Hematopoietic multipotent progenitor cell treated with erythropoietin and hydrocortisone succinate and interleukin-3 and kit ligand, for 6 days (in vitro differentiated cells): ENCODE measurements at places on chromosomes 16 and 17.

- DNase-seq = no peak
Observed at GRCh38 chr16:50857881-50858280, 116.0 kb downstream of the CYLD start.

DNA sequence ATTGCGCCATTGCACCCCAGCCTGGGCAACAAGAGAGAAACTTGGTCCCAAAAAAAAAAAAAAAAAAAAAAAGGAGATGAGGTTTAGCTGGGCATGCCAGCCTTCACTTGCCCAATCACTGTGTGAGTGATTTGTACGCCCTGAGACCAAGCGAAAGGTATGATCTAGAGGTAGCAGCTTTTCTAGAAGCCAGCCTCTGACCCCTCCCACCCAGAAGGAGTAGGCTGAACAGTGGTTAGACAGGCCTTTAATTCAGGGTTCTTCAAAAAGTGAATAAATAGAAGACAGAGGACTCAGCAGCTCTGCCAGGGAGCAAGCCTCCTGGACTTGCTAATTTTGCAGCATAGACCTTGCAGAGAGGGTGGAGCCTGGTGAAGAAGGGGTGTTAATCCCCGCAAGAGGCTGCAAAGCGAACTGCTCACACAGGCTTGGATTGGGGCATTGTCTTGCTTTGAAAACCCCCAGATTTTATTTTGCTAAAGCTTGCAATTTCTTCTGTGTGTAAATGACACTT, 7.1 kb upstream of the CYTH1 start:
- no peak for DNase-seq

DNA sequence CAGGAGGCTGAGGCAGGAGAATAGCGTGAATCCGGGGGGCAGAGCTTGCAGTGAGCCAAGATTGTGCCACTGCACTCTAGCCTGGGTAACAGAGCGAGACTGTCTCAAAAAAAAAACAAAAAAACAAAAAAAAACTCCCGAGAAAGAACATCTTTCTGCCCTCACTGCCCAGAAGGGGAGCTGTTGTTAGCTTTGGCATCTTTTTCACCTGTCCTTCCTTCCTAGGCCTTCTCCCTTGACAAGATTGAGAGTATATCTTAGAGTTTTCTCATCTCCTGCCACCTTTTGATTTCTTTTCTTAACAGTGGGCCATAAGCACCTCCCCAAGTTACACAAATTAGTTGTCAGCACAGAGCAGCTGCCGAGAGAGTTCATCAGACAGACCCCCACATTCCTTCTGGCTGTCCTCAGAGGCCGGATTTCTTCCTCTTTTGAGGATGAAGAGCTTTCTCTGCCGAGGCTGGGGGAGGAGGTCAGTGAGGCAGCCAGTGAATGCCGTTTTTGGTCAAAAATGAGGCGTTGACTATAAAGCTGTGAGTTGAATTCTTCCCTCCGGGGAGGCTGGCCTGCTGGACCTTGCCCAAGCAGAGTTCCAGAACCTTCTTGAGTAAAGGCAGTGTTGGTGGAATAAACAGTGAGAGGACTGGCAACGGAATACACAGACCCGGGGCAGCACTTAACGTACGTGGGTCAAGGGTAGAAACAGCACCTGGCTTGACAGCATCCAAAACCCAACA, 127.0 kb downstream of the ABCC6 start:
- DNase-seq = peak; percentile 46

GRCh38 chr17:79618383-79619067, 7.7 kb upstream of the RBFOX3 start:
- DNase-seq = no peak

DNA sequence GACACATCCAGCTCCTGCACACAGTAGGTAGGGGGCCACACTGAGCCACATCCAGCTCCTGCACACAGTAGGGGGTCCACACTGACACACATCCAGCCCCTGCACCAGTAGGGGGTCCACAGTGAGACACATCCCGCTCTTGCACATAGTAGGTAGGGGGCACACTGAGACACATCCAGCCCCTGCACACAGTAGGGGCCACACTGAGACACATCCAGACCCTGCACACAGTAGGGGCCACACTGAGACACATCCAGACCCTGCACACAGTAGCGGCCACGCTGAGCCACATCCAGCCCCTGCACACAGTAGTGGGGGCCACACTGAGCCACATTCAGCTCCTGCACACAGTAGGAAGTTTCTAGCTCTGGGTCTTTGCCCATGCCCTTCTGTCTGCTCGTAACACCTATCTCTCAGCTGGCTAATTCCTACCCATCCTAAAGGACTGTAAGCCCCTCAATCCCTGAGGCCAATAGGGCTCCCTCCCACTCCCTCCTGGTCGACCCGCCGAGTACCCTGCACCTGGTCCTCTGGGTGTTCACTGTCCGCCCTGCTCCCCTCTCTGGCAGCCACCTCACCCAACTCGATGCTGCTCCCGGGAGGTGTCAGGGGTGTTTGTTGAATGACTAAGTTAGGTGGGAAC, 9.4 kb upstream of the ATP2A3 start:
- no peak for DNase-seq

GRCh38 chr16:25110387-25110947, 1.1 kb upstream of the LCMT1 start:
- DNase-seq = peak; percentile 55

GRCh38 chr17:65696739-65697394, 135.4 kb upstream of the AXIN2 start:
- DNase-seq = no peak

- DNase-seq = no peak
Observed at GRCh38 chr17:66354472-66354871, 52.1 kb downstream of the PRKCA start.

- DNase-seq = peak; percentile 83
Observed at GRCh38 chr17:20009302-20010098, at the start of gene SPECC1. SPECC1 (plus strand) TSS chr17:20009359; CDS start chr17:20096652, 87,293 bp downstream.

DNA sequence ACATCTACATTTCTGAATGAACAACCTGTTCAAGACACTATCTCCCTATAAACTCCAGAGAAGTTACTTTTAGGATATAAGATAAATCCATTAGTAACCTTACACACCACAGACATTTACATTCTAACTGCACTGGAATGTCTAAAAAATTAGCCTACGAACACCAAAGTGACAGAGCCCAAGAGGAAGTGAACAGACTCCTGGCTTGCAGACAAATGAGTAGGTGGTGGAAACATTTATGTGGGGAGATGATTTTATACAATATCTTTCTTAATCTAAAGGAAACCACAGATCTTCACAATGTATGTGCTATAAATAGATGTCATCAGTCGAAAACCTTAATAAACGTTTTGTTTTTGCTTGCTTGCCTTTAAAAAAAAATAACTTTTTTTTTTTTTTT, 18.8 kb downstream of the ZNF652 start:
- peak; percentile 73 for DNase-seq

DNA sequence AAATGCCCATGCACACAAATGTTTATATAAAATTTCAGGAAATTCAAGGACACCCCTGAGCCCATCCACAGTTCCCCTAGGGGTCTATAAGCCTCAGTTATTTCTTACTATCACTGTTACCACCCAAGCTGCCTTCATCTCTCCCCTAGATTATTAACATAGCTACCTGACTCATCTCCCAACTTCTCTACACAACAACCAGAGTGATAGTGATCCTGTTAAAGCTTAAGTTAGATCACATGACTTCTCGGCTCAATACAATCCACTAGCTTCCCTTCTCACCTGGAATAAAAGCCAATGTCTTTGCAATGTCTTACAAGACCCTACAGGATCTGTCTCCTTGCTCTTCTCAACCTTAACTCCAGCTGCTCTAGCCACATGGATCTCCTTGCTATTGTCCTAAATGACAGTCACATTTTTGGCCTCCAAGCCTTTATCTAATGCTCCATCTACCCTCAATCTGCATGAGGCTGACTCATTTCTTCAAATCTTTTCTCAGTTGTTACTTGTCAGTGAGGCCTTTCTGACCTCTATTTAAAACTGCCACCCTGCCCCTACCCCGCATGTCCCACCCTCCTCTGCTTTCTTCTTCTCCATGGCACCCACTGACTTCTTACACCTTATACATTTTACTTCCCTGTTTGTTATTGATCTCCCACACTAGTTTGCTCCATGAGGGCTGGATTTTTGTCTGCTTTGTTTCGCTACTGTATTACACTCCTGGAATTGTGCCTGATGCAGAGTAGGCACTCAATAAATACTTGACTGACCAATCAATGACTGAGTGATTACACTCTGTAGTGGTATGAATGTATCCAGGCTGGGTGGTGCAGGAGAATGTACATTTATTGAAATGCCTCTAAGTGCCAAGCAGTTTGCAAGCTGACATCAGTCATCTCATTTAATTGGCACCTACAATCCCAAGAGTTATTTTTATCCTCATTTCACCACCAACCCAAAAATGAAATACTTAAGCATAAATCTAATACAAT, 5.2 kb upstream of the LIG3 start:
- DNase-seq = no peak

- no peak for DNase-seq
Observed at GRCh38 chr16:66426112-66427035, 721 bp upstream of the BEAN1 start.

- no peak for DNase-seq
Observed at GRCh38 chr16:11848842-11849241, 2.5 kb downstream of the RSL1D1 start.

GRCh38 chr16:58332997-58333700, 38.3 kb upstream of the PRSS54 start:
- no peak for DNase-seq

DNA sequence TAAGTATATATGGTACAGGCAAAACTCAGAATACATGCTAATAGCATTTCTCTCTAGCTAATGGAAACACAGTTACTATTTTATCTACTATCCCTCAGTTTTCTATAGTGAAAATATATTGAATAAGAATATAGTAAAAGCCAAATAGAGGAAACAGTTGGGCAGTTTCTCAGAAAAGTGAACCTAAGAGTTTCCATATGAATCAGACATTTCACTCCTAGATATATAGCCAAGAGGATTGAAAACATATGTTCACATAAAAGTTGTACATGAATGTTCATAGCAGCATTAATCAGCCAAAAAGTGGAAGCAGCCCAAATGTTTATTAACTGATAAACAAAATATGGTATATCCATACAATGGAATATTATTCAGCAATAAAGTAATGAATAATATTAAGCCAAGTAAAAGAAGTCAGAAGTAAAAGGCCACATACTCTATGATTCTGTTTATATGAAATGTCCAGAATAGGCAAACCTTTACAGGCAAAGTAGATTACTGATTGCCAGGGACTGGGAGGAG, 134.6 kb downstream of the CYB561 start:
- no peak for DNase-seq

GRCh38 chr16:89969741-89970410, 21.3 kb downstream of the DEF8 start:
- DNase-seq = peak; percentile 65

- DNase-seq = peak; percentile 68
Observed at GRCh38 chr16:83888672-83889044, 10.3 kb upstream of the MLYCD start.

DNA sequence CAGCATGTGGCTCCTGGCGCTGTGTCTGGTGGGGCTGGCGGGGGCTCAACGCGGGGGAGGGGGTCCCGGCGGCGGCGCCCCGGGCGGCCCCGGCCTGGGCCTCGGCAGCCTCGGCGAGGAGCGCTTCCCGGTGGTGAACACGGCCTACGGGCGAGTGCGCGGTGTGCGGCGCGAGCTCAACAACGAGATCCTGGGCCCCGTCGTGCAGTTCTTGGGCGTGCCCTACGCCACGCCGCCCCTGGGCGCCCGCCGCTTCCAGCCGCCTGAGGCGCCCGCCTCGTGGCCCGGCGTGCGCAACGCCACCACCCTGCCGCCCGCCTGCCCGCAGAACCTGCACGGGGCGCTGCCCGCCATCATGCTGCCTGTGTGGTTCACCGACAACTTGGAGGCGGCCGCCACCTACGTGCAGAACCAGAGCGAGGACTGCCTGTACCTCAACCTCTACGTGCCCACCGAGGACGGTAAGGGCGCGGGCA, 645 bp downstream of the NLGN2 start:
- peak; percentile 37 for DNase-seq

DNA sequence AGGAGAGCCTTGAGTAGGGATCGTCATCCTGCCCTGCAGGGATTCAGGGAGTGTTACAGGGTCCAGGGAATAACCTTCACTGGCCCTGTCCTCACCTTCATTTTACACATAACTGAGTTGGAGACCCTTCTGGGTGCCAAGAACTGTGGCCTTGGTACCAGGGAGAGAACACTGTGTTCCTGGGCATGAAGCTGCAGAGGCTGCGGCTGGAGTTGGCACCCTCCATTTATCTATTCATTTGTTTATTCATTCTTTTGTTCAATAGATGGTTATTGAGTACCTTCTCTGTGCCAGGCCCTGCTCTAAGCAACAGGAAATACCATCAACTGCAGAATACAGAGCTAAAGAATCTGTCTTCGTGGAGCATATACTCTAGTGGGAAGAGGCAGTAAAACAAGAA, 6.7 kb downstream of the ABCC3 start:
- no peak for DNase-seq

GRCh38 chr17:7842380-7843256, 8.6 kb downstream of the KDM6B start:
- DNase-seq = peak; percentile 64

DNA sequence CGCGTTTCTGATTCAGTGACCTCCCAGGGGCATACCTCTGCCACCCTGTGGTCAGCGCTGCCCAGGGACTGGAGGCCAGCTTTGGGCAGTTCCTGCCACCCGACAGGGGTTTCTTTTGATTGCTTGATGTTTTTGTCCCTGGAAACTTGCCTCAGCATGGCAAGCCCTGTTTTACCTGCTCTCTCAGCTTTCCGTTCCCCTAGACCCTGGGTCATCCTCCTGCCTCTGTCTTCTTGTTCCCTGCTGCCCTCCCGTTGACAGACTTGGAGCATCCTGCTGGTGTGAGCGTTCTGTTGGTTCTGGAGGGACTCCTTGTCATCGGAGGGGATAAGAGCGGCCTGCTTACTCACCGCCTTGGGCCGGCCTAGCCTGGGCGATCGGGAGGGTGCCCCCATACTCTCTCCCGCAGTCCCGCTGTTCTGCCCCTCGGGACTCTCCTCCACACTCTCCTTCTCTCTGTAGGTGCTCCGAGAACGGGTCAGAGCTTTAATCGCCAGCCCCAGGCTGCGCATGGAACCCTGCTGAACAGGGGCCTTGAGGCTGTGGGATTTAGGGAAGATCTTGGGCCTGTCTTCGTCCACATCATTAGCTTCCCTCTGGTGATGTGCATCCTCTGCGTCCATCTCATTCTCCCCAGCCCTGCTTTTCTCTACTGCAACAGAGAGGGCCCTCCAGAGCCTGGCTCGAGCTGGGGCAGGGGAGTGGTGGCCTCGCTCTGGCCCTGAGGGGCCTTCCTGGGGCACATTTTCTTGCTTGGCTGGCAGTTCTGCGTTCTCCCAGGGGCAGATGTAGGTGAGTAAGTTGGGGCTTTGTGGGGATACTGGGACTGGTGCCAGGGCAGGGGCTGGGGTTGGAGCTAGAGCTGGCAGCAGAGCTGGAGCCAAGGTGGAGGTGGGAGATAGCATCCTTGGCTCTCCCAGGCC, 13.7 kb downstream of the GPR179 start:
- no peak for DNase-seq

- peak; percentile 90 for DNase-seq
Observed at GRCh38 chr17:29291163-29291752, 2.7 kb downstream of the NUFIP2 start.

GRCh38 chr16:25838724-25839186, 147.0 kb downstream of the HS3ST4 start:
- DNase-seq = peak; percentile 72

GRCh38 chr17:31472137-31472536, 80.7 kb downstream of the RAB11FIP4 start:
- peak; percentile 27 for DNase-seq
